ENCODE measurements at places on chromosomes 2 and 18.

DNA sequence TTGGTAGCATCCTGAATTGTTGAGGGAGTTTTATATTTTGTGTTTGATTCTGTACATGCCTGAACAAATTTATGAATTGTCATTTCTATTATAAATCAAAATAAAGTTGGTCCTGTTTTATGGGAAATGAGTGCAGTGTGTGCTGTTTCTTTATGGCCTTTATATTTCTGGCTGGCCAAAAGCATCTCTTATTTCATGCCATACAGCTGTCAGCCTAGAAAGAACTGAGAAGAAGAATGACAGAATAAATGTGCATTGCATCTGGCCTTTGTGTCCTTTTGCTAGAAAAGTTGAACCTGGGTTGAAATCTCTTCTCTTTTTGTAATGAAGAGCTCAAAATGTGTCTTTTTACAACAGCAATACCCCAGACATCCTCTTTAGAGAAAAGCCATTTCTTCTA lies 474.7 kb upstream of the LRATD1 start:
- DNase-seq: no peak

- no peak for DNase-seq
Observed at GRCh38 chr2:129796225-129796624, 183.2 kb upstream of the RAB6C start.

GRCh38 chr2:223008162-223008561 lies 43.8 kb upstream of the KCNE4 start:
- peak; percentile 84 for DNase-seq

DNA sequence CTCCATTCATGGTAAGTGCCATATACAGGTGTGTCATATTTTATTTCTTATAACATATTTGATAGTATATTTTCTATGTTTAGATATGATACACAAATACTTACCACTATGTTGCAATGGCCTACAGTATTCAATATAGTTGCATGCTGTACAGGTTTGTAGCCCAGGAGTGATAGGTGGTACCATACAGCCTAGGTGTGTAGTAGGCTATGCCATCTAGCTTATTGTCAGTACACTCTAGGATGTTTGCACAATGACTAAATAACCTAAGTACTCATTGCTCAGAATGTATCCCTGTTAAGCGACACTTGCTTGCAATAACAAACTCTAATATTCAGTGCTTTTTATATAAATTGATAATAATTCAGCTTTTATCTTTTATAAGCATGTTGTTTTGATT lies 563.1 kb upstream of the LINC00305 start:
- DNase-seq: no peak

GRCh38 chr2:54465143-54465542 lies 9.0 kb downstream of the SPTBN1 start:
- DNase-seq: no peak

GRCh38 chr2:217725409-217725808 lies 277.4 kb downstream of the TNS1 start:
- DNase-seq: no peak

- DNase-seq: no peak
Observed at GRCh38 chr18:60722742-60723141, 350.2 kb upstream of the MC4R start.
